ENCODE measurements at places on chromosomes 11 and 22. TPM values are rescaled to one million over a fixed set of nuclear protein-coding genes. Genes with fewer than 3 reads are reported as not detected.

DNA sequence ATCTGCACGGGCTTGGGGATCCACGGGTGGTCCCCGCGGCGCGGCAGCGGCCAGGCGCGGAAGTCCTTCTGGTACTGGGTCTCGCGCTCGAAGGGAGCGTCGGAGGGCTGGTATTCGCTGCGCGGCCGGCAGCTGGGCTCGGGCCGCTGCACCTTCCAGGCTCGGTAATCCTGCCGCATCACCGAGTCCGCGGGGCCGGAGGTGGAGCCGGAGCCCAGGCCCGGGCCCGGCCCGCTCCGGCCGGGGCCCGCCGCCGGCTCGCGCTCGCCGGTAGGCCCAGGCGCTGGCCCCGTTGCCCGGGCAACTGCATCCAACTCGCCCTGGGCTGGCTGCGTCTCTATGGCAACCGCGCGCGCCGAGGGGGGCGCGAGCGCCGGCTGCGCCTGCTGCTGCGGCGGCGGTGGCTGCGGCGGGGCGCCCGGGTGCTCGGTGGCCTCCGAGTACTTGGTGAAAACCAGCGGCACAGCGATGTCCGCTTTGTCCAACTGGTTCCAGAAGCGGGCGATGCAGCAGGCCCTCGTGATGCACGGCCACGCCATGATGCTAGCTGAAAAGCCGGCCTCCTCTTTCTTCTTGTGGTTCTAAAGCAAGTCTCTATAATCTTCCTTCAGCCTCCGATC, 897 bp downstream of the MAP6 start:
- H3K36me3 ChIP-seq = no peaks in the 10 kb centered on the region
- H3K4me1 ChIP-seq = peaks cover 11% of the 10 kb centered on the region
- H3K27ac ChIP-seq = no peak overlapping the region
- DNase-seq = peak; percentile 57
- peaks cover 72% of the 10 kb centered on the region for H3K27me3 ChIP-seq
- peak overlapping the region; percentile 76 for H3K4me3 ChIP-seq

Gene APOL1
- 38.2 TPM for total RNA-seq

- H3K36me3 ChIP-seq = peaks cover 65% of the 10 kb centered on the region
- DNase-seq = no peak
- H3K4me1 ChIP-seq = peaks cover 85% of the 10 kb centered on the region
- H3K27ac ChIP-seq = peak overlapping the region; percentile 82
- H3K27me3 ChIP-seq = no peaks in the 10 kb centered on the region
Measured at GRCh38 chr11:121455115-121455514, 2.3 kb upstream of the SORL1-AS1 start.

Gene GNAZ
- 0.26 TPM for total RNA-seq

DNA sequence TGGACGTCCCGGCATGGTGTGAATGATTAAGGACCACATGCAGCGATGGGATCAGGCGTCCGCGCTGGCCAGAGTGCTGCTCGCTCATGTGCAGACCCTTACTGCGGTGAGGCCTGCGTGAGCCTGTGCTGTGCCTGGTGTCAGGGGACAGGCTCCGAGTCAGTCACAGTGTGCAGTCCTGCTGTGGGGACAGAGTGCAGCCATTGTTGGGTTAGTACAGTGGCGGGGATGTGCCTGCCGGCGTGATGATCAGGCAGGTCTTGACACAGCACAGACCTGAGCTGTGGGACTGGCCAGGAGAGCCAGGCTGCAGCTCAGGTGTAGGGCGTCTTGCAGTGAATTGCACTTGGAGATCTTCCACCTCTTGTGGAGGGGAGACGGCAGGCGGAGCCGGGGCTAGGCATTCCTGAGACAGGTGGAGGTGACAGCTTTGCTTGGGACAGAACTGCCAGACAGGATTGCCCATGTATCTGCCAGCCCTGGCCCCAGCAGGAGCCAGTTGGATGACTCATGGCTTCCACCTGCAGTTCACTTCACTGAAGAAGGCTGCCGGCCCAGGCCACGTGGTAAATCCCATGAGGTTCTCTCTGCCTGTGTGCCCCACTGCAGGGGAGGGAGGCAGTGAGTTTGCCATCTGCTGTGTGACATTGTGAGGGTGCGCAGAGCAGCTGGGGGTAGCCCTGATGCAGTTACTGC, 17.3 kb downstream of the TRMU start:
- H3K4me1 ChIP-seq = no peaks in the 10 kb centered on the region
- no peak overlapping the region for H3K27ac ChIP-seq
- peaks cover 46% of the 10 kb centered on the region for H3K36me3 ChIP-seq

Gene SLC7A4
- 0.21 TPM for total RNA-seq

GRCh38 chr11:16148301-16148931, 207.9 kb downstream of the SOX6 start:
- DNase-seq = no peak
- H3K27me3 ChIP-seq = no peaks in the 10 kb centered on the region
- H3K4me1 ChIP-seq = no peaks in the 10 kb centered on the region
- H3K36me3 ChIP-seq = no peaks in the 10 kb centered on the region
- H3K27ac ChIP-seq = no peak overlapping the region
